ENCODE measurements at places on chromosomes 4 and X.

DNA sequence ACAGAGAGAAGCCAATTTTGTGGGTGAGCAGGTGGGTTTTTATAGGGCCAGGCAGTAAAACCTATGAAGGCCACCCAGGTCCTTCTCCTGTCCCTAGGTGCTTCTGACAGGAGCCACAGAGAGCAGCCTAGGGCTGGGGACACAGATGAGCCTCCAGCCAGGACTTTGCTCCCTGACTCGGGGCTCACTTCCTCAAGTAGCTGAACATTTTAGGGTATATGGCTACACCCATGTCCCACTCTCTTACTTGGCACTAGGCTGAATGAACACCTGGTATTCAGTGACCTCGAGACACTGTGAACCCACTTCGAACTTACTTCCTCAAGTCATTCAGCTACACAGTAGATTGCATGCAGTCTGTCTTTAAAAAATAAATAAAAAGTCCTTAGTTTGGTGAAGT is 217.3 kb downstream of the MID1IP1 start:
- no peak for DNase-seq

DNA sequence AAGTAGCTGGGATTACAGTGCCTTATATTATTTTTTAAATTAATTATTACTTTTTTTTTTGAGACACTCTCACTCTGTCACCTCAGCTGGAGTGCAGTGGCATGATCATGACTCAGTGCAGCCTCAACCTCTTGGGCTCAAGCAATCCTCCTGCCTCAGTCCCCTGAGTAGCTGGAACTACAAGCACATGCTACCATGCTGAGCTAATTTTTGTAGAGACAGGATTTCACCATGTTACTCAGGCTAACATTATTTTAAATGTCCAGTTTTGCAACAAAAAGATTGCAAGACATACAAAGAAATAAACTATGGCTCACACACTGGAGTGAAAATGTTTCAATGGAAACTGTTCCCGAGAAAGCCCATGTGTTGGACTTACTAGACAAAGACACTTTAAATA is 59.2 kb downstream of the MND1 start:
- DNase-seq = no peak

DNA sequence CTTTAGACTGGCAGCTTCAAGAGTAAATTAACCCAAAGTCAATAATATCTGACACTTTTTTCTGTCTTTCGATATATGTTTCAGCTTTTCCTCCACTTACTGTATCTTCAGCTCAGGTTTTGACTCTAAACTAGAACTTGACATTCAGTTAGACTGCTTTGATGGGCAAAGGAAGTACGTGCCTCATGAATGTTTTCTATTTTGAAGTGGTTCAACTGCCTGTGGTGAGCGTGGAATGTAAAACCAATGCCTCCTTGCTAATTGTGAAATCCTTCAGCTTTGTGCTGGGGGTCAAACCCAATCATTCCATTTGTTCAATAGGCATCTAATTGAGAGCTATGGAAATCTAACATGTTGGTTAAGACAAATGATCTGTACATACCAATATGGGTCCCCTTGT is 857.0 kb upstream of the HTR2C start:
- DNase-seq = no peak

DNA sequence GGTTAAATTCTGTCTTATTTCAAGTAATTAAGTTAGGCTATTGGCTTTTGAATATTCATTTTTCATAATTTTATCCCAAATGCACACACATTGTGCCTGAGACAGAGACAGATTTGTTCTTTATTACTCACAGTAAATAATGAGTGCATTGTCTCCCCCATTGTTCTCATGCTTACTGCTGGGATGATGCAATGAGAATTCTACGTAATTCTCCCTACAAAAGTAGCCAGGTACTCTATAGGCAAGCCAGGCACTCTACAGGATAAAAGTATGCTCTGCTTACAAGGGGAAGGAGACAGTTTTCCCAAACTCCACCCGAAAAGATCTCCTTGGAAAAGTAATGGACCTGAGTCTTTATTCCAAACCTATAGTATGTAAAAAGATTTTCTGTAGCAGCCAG is 1890.7 kb upstream of the PCDH10 start:
- DNase-seq = no peak

- DNase-seq = peak; percentile 68
Measured at GRCh38 chrX:120302434-120302833, 8.8 kb downstream of the TMEM255A start.

- DNase-seq = no peak
Measured at GRCh38 chrX:136452614-136453013, 35.1 kb upstream of the BRS3 start.

- peak; percentile 18 for DNase-seq
Measured at GRCh38 chrX:153635788-153636668, 11.0 kb upstream of the DUSP9 start.

DNA sequence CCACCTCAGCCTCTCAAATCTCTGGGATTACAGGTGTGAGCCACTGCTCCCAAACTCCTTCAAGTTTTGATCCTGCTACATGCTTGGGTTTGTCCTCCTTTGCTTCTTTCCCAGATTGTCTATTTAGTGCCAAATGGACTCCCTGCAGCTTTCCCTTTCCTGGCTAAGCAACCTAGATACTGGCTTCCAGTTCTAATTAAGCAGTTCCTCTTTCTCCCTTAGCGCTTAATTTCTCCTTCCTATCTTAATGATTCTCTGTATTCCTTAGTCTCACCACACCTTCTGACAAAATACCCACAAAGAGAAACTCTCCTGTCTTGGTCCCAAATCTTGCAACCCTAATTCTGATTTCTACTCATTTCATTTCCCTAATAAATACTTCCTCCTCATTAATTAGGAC is 7.8 kb downstream of the RXFP1 start:
- no peak for DNase-seq

DNA sequence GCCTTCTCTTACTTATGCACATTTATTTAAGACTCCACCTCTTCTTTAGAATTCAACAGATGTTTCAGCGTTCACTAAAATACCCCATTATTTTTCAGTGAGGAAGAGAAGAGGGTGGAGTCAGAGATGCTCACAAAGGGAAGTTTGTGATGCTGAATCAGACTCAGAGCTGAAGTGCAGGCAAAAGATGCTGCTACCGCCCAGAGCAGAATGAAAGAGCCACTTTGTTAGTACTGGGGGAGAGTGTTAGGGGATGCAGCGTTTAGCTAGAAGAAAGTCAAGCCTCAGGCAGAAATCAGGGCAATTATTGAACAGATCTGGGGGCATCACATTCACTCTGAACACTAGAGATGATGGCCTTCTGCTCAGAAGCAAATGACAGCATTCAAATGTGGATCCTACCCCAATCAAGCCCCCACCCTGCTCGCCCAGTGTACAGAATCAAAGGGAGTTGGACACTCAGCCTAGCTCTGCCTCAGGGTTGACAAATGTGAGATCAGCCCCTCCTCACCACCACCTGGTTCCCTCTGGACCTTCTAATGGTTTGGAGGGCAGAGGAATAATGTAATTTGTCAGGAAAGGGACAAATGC is 138.3 kb downstream of the UNC5C start:
- DNase-seq = no peak

All from mucosa of descending colon (tissue), 3 donors.